Transverse colon (tissue), 4 donors: ENCODE measurements at places on chromosomes 6 and 20. TPM values are rescaled to one million over a fixed set of nuclear protein-coding genes. Genes with fewer than 3 reads are reported as not detected.

Gene SALL4
- 0.14 TPM for total RNA-seq

Gene ENPP4
- total RNA-seq = 14.3 TPM

Gene MOG
- total RNA-seq = not detected

Gene GSTA1
- total RNA-seq = 18.5 TPM
